ENCODE measurements at places on chromosomes 12 and 14.

DNA sequence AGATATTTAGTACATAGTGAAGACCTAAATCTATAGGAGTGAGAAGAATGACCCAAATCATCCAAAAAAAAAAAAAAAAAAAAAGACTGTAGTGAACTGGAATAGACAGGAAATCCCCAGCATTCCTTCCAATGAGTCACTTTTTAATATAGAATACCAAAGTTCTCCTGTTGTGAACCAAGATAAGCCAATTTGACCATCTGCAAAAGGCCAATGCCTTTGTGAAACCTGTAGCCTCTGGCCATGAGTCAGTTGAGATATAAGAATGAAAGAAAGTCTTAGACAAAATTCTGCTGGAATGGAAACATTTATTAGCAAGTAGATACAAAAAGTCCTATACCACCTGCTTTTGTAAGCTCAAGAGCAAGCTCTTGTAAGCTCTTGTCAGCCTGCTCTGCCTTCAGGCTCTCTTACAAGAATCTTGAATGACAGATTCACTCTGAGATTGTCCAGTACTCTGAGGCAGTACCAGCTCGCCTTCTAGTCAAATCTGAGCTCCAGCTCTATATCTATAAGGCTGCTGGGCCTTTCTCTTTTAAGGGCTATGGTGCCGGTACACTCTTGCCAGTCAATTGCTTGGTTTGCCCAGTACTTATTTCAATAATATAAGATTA, 243.0 kb upstream of the TMTC1 start:
- no peak for DNase-seq

- DNase-seq, result no peak
These were observed 71.4 kb upstream of the ACTN1 start for GRCh38 chr14:69050240-69051184.

- DNase-seq, result no peak
These were observed 1.8 kb upstream of the AKT1 start for GRCh38 chr14:104797115-104798044.

GRCh38 chr14:56903304-56903969, 93.2 kb upstream of the OTX2 start:
- DNase-seq, result no peak

DNA sequence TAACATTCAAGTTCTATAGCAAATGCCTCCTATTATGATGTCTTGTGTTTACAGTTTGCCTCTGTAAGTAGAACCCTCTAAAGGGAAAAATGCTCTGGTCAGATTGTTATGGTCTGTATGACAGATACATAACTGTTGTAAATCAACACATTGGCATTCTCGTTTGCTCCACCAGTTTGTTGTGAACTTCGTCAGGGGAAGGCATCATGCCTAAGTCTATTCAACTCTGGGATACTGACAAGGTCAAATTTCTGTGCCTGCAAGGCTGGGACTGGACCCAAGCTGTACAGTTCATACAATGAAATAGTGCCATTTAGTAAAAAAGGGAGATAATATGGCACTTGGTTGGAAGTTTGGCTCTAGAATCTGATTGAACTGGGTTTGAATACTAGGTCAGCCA, 392.3 kb downstream of the RAD51B start:
- DNase-seq, result no peak
